DND-41 (cell line): ENCODE measurements at places on chromosomes 2 and 18.

DNA sequence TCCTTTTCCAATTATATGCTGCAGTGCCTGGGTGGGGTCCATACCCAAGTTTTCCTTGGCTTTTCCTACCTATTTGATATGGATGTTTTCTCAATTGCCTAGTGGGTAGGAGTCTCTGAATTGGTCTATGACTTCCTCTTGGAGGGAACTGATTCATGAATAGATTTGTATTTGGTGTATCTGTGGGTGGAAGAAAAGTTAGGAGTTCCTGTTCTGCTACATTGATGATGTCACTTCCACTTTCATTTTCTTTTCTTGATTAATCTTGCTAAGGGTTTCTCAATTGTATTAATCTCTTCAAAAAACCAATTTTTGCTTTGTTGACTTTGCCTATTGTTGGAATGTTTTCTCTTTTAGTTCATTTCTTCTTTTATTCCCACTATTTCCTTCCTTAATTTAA lies 37.4 kb upstream of the SLC9A2 start:
- no peak for DNase-seq

GRCh38 chr18:74479486-74480148 lies 16.5 kb upstream of the CNDP2 start:
- DNase-seq, result no peak

GRCh38 chr18:49011291-49011746 lies 60.6 kb upstream of the SMAD7 start:
- no peak for DNase-seq

DNA sequence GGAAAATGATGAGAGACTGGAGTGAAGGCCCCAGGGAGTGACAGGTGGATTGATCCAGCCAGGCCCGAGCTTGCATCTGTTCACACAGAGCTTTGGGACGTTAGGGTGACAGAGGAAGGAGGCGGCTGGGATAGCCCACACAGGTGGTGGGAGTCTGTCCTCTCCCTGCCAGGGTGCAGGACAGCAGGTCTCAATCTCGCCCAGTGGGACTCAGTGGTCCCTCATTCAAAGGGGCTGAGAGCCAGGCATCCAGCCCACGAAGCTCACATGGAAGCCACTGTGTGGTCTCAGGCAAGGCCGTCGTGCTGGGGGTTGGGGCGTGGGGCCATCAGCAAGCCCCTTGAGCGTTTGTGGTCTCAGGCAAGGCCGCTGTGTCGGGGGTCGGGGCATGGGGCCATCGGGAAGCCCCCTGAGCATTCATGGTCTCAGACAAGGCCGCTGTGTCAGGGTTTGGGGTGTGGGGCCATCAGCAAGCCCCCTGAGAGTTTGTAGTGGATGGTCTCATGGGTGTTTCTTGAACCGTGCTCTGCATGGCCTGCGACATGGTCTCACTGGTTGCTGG lies 8.3 kb downstream of the KCNG2 start:
- DNase-seq, result no peak

GRCh38 chr18:31801078-31801477 lies 40.4 kb upstream of the SLC25A52 start:
- DNase-seq, result no peak

- DNase-seq, result no peak
Observed at GRCh38 chr2:15956230-15956629, 15.9 kb downstream of the MYCN start.

GRCh38 chr2:46831869-46832265 lies 83.7 kb downstream of the MCFD2 start:
- no peak for DNase-seq

DNA sequence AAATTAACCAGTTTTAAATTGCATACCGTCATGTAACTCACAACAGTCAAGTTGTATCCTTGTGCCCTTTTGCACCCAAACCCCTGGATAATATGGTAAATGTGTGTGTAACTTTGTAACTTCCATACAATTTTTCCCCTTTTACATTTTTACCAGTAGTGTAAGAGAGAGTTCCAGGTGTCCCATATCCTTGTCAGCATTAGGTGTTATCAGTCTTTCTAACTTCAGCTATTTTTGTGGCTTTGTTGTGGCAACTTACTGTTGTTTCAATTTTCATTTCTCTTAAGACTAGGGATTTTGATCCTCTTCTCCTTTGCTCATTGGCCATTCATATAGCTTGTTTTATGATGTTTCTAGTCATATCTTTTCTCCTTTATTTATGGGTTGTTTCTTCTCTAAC lies 94.6 kb downstream of the LCLAT1 start:
- no peak for DNase-seq
